Activated B cell treated with CpG ODN at 0.5 μM for 24 hours (primary cell): ENCODE measurements at places on chromosomes 5 and 9. TPM values are rescaled to one million over a fixed set of nuclear protein-coding genes. Genes with fewer than 3 reads are reported as not detected.

Gene PHYHD1
- total RNA-seq: 0.86 and 1.0 TPM in 2 replicates

Gene CNOT8
- 48.6 and 57.3 TPM in 2 replicates for total RNA-seq

DNA sequence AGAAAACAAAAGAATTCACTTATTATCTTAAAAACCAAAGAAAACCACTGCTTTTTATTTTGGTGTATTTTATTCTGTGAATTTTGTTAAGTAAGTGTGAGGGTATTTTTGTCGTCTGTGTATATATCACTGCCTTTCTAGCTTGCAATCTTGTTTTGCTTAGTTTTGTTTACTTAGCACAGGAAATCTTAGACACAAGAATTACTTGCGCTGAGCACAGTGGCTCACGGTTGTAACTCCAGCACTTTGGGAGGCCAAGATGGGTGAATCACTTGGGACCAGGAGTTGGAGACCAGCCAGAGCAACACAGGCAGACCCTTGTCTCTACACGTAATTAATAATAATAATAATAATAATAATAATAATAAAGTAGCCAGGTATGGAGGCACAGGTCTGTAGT, 230.3 kb downstream of the PAPPA start:
- H3K4me1 ChIP-seq: no peaks in the 10 kb centered on the region
- H3K36me3 ChIP-seq: no peaks in the 10 kb centered on the region
- DNase-seq: no peak
- no peak overlapping the region for H3K4me3 ChIP-seq

- peaks cover 11% of the 10 kb centered on the region for H3K36me3 ChIP-seq
- H3K4me3 ChIP-seq: peak overlapping the region; percentile 53
- DNase-seq: peak; percentile 68
- peaks cover 79% of the 10 kb centered on the region for H3K4me1 ChIP-seq
These were observed 115.4 kb downstream of the RGS3 start for GRCh38 chr9:113578882-113579282.

Gene LHX6
- not detected in 2 replicates for total RNA-seq

DNA sequence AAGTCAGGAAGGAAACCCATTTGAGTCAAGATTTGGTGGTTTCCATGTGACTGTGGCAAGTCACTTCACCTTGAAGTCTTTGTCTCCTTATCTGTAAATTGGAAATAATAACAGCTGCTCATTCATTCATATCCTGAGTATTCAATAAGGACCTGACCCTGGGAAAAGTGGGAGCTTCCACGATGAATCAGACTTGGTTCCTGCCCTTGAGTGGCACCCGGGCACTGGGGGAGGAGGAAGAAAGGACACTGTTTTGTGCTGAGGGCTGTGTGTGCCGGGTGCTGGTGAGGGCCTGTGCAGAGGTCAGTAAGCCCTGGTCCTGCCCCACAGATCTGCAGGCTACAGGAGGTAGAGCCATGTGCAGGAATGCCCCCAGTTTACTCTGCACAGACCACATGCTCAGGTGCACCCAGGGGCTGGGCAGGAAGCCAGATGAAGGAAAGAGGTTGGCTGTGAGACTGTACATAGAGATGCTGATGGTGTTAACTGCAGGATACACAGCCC, 6.8 kb downstream of the NDST1 start:
- H3K27ac ChIP-seq: no peak overlapping the region
- no peaks in the 10 kb centered on the region for H3K27me3 ChIP-seq
- no peaks in the 10 kb centered on the region for H3K36me3 ChIP-seq
- H3K4me3 ChIP-seq: no peak overlapping the region
- H3K4me1 ChIP-seq: peaks cover 2% of the 10 kb centered on the region

DNA sequence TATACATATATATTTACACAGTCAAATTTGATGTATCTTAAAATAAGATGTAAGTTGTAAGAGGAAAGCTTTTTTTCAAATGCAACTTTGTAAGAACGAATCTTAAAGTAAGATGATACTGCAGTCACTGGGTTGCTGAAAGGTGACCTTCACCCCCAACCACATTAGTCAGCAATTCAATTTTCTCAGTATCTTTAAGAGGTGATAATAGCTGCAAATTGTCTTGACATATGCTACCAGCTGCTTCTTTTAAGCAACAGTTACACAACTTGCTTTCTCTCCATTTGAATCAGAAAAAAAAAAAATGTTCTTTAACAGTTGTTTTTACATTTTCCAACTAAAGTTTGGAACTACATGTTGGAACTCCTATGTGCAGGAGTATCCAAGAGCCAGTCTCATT, 246.6 kb upstream of the CCNG1 start:
- H3K4me3 ChIP-seq: no peak overlapping the region
- DNase-seq: no peak
- no peaks in the 10 kb centered on the region for H3K36me3 ChIP-seq

DNA sequence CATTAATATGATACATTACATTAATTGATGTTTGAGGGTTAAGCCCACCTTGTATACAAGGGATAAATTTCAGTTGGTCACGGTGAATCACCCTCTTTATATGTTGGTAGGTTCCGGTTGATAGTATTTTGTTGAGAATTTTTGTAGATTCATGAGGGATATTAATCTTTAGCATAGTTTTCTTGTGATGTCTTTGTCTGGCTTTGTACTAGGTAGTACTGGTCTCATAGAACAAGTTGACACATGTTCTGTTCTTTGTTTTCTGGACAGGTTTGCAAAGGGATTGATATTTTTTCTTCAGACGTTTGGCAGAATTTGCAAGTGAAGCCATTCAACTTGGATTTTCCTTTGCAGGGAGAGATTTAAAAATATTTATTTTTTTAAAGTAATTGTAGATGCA, 49.1 kb upstream of the CLK4 start:
- no peak overlapping the region for H3K27ac ChIP-seq
- H3K36me3 ChIP-seq: no peaks in the 10 kb centered on the region
- H3K4me1 ChIP-seq: peaks cover 4% of the 10 kb centered on the region
- no peak for DNase-seq
- no peak overlapping the region for H3K4me3 ChIP-seq

Gene PCDHAC1
- not detected in 2 replicates for total RNA-seq

DNA sequence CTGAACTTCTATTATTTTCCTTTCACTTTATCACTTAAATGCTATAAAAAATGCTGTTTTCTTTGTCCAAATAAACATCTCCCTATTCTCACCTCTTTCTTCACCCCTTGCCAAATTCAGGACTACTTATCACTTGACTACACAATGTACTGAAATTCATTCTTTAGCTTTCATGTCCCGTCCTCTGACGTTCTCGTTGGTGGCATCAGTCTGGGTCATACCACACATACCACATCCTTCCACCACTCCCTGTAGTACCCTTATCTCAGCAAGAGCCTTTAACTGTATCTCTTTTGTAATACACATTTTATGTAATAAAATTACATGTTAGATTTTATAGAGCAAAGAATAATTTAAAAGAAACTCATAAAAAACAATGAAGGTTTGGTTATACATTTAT, 231.1 kb upstream of the PAPPA start:
- H3K4me1 ChIP-seq: no peaks in the 10 kb centered on the region
- H3K36me3 ChIP-seq: no peaks in the 10 kb centered on the region
- H3K4me3 ChIP-seq: no peak overlapping the region
- DNase-seq: no peak
- no peaks in the 10 kb centered on the region for H3K27me3 ChIP-seq
- no peak overlapping the region for H3K27ac ChIP-seq

DNA sequence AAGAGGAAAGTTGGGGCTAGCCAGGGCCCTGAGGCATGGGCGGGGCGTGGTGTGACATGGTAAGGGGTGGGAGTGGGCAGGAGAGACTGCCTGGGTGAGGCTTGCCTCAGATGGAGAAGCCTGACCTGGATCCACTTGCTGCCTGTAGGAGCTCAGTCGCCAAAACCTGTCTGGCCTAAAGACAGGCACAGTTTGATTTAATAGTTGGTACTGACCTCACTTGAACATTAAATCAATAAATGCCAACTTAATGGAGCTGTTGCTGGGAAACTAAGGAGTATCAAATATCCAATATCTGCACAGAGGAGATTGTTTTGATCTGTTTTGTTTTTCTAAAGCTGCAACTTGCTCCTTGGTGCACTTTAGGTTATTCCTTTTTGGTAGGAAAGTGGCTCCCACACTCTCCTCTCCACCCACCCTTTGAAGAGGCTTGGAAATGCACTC, 86.4 kb downstream of the RCL1 start:
- H3K36me3 ChIP-seq: peaks cover 5% of the 10 kb centered on the region
- no peak for DNase-seq
- no peak overlapping the region for H3K27ac ChIP-seq
- no peak overlapping the region for H3K4me3 ChIP-seq
- H3K27me3 ChIP-seq: no peaks in the 10 kb centered on the region

- H3K27me3 ChIP-seq: no peaks in the 10 kb centered on the region
- H3K4me3 ChIP-seq: no peak overlapping the region
- DNase-seq: no peak
- H3K4me1 ChIP-seq: peaks cover 16% of the 10 kb centered on the region
- peak overlapping the region; percentile 15 for H3K27ac ChIP-seq
These were observed 56.8 kb downstream of the MTREX start for GRCh38 chr5:55364537-55365055.

GRCh38 chr5:2029206-2029605, 146.5 kb upstream of the IRX4 start:
- H3K4me1 ChIP-seq: no peaks in the 10 kb centered on the region
- H3K4me3 ChIP-seq: no peak overlapping the region
- H3K27ac ChIP-seq: no peak overlapping the region
- H3K36me3 ChIP-seq: no peaks in the 10 kb centered on the region

Gene SPINK6
- not detected in 2 replicates for total RNA-seq

Gene FOXD4L4
- total RNA-seq: 0.29 and 0.39 TPM in 2 replicates

GRCh38 chr9:93541581-93542349, 34.6 kb upstream of the PHF2 start:
- no peak for DNase-seq
- no peak overlapping the region for H3K4me3 ChIP-seq
- H3K36me3 ChIP-seq: peaks cover 75% of the 10 kb centered on the region
- no peak overlapping the region for H3K27ac ChIP-seq
- H3K4me1 ChIP-seq: no peaks in the 10 kb centered on the region

DNA sequence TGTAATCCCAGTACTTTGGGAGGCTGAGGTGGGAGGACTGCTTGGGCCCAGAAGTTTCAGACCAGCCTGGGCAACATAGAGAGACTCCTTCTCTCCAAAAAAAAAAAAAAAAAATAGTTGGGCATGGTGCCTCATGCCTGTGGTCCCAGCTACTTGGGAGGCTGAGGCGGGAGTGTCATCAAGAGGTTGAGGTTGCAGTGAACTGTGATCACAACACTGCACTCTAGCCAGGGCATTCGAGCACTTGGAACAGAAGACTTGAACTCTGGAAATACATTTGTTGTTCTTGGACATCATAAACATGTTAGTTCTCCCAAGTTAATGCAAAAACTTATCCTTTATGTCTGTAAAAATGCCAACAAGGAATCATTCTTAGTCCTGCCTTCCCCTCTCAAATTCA, 29.6 kb downstream of the EHMT1 start:
- no peak for DNase-seq
- no peak overlapping the region for H3K27ac ChIP-seq
- no peaks in the 10 kb centered on the region for H3K27me3 ChIP-seq
- H3K4me3 ChIP-seq: no peak overlapping the region

Gene GARIN3
- total RNA-seq: not detected in 2 replicates

GRCh38 chr5:110751902-110752762, 13.3 kb downstream of the SLC25A46 start:
- no peak for DNase-seq
- H3K27ac ChIP-seq: peak overlapping the region; percentile 51
- peaks cover 58% of the 10 kb centered on the region for H3K36me3 ChIP-seq
- H3K4me1 ChIP-seq: peaks cover 25% of the 10 kb centered on the region
